Karpas-422 (cell line): ENCODE measurements at places on chromosomes 2 and 18. TPM values are rescaled to one million over a fixed set of nuclear protein-coding genes. Genes with fewer than 3 reads are reported as not detected.

Gene TACR1
- total RNA-seq, result not detected in 2 replicates

Gene DAW1
- not detected in 2 replicates for total RNA-seq

Gene TSN
- total RNA-seq, result 43.6 and 45.4 TPM in 2 replicates

Gene LYPD6
- total RNA-seq, result not detected in 2 replicates

Gene EDAR
- total RNA-seq, result not detected in 2 replicates

Gene TWIST2
- total RNA-seq, result 0.67 TPM in 1 of 2 replicates, not detected in the other

Gene AOX1
- 0.37 TPM in 1 of 2 replicates, not detected in the other for total RNA-seq

Gene PECR
- 0.30 and 0.72 TPM in 2 replicates for total RNA-seq

Gene PTPRN
- total RNA-seq, result not detected in 2 replicates

Gene SMIM21
- total RNA-seq, result not detected in 2 replicates

Gene UGT1A6
- total RNA-seq, result not detected in 2 replicates

Gene GALM
- total RNA-seq, result 11.7 and 11.9 TPM in 2 replicates

Gene POTEC
- total RNA-seq, result not detected in 2 replicates

Gene DCDC2C
- total RNA-seq, result not detected in 2 replicates

Gene CLEC4F
- total RNA-seq, result not detected in 2 replicates

Gene DYNAP
- not detected in 2 replicates for total RNA-seq

Gene SMC6
- total RNA-seq, result 28.1 and 44.2 TPM in 2 replicates
